ENCODE measurements at places on chromosomes 4 and X. TPM values are rescaled to one million over a fixed set of nuclear protein-coding genes. Genes with fewer than 3 reads are reported as not detected.

DNA sequence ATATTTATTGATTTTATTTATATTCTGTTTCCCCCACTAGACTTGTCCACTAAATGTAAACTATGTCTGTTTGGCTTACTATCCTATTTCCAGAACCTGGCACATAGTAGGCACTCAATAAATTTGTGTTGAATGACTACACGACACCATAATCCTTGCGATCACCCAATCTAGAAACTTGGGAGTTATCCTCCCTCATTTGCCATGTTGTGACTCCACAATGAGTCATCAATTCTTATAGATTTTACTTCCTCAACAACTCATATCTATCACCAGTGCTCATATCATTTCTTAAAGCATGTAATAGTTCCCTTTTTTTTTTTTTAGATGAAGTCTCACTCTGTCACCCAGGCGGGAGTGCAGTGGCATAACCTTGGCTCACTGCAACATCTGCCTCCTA lies 39.9 kb upstream of the VAMP7 start:
- no peak overlapping the region for H3K27ac ChIP-seq
- H3K36me3 ChIP-seq = no peaks in the 10 kb centered on the region
- H3K4me1 ChIP-seq = no peaks in the 10 kb centered on the region
- no peak overlapping the region for H3K4me3 ChIP-seq
- DNase-seq = no peak
- H3K27me3 ChIP-seq = no peaks in the 10 kb centered on the region

Gene PNCK
- 0.18 TPM for total RNA-seq

Gene CLGN
- total RNA-seq = 0.11 TPM

Gene SH2D1A
- 54.9 TPM for total RNA-seq

GRCh38 chrX:115713460-115713859 lies 152.5 kb downstream of the PLS3 start:
- no peak overlapping the region for H3K4me3 ChIP-seq
- DNase-seq = no peak
- no peaks in the 10 kb centered on the region for H3K27me3 ChIP-seq
- H3K36me3 ChIP-seq = no peaks in the 10 kb centered on the region
- H3K27ac ChIP-seq = no peak overlapping the region
